Cardiac fibroblast (primary cell): ENCODE measurements at places on chromosomes 7 and 10.

DNA sequence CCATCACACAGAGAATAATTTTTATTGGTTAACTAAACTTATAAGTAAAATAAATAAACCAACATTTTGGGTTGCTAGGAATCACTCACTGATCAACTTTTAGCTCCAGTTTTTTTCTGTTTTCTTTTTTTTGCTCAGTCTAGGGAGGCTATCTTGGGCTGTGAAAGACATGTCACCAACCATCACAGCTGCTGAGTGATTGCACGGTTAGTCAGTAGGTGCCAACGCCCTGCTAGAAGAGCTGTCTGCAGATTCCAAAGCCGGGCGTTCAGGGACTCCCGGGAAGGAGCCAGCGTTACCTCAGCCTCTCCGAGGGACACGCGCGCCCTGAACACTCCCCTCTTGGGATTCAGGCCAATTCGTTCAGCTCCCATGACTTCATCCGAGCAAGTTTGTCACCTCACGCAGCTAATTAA, 604 bp upstream of the STAM start:
- DNase-seq: peak; percentile 82

GRCh38 chr10:12351447-12351846, 2.1 kb downstream of the CAMK1D start:
- DNase-seq: no peak

- DNase-seq: no peak
Measured at GRCh38 chr10:100713049-100713858, 32.1 kb upstream of the PAX2 start.

GRCh38 chr10:25901199-25901598, 32.8 kb upstream of the MYO3A start:
- no peak for DNase-seq

DNA sequence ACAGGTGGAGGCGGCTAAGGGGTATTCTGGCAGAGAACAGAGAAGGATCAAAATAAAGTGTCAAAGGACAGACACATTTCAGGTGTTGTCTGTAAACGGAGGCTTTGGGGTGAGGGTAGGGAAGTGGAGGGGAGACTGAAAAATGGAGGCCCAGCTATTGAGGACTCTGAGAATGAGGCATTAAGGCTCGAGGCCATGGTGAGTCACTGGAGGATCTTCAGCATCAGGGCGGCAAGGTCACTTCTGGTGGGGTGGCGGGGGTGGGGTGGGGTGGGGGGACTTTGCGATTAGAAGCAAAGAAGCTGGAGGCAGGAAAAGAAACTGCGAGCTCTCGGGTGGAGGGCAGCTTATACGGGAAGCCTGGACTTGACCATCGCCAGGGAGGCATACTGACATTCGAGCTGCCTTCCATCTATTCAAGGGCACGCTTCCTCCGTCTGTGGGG, 58.4 kb upstream of the PCGF5 start:
- peak; percentile 26 for DNase-seq

- DNase-seq: peak; percentile 55
Measured at GRCh38 chr10:47374611-47375536, 9.2 kb downstream of the ZNF488 start.

GRCh38 chr7:74625446-74625845, 32.1 kb upstream of the GTF2I start:
- peak; percentile 81 for DNase-seq

DNA sequence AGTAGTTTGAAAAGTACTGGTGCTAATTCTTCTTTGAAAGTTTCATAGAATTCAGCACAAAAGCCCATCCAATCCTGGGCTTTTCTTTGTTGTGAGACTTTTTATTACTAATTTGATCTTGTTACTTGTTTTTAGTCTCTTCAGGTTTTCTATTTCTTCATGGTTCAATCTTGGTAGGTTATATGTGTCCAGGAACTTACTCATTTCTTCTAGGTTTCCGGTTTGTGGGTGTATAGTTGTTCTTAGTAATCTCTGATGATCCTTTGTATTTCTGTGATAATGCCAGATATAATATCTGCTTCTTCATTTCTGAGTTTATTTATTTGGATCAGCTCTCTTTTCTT, 147.5 kb downstream of the RTKN2 start:
- DNase-seq: no peak

DNA sequence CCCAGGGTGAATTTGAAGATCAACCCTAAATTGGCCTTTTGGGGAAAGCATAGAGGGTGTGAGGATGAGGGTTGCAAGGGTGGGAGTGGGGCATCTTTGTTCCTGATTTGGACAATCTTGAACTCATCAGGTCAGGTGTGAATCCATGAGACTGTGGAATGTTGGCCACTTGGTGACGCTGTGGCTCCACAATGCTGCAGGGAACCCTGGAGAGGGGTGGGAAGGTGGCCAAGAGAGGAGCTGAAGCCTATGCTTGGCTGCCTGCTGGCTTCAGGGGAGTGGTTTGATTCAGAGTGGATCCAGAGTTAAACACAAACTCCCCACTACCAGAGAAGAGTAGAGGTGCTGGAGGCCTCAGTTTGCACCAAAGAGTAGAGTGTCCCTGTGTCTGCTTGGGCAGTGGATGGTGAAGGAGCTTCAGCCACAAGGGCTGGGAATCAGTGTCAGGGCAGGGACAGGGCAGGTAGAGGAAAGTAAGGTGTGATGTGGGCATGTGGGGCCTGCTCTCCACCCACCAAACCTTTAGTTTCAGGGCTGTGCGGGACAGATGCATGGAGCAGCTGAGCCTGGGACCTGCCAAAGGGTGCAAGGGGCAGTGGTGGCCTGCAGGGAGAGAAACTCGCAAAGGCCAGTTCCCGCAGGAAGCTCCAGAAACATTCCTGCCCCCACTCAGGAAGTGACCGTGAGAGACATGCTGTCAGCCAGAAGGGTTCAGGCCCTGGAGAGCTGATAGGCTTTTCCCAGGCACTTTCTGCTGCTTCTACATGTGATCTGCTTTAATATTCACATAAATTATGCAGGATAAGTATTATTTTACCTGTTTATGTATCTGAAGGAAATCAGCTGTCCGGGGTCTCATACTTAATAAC, 81.0 kb upstream of the PRSS58 start:
- peak; percentile 3 for DNase-seq

DNA sequence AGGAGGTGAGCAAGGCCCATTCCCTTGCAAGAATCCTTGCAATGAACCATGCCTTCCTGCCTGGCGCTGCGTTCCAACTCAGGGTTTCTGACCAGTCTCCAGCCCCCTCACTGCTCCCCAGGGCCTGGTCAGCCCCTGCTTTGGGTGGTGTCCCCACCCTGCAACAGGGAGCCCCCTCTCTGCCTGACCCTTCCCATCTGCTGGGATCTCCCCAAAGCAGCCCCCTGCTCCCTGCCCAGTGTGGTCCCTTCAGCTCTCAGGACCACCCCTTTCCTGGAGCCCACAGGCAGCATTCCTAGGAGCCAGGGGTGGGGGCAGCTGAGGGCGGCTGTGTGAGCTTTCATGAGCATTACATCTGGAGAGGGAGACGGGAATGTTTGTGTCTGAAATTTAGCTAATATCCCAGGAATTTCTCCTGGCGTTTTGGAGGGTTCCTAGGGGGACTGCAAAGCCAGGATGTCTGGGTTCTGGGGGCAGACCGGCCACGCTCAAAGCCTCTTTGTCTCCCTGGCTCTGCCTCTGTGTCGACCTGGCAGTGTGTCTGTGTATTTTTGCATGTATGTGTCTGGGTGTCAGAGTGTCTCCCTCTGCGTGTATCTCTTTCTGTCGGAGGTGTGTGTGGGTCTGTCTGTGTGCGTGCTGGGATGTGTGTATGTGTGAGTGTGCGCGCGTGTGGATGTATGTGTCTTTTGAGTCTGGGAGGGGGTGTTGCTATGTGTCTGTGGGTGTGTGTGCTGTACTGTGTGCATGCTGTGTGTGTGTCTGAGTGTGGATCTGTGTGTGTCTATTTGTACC, 300.5 kb upstream of the ZMIZ1 start:
- DNase-seq: no peak

DNA sequence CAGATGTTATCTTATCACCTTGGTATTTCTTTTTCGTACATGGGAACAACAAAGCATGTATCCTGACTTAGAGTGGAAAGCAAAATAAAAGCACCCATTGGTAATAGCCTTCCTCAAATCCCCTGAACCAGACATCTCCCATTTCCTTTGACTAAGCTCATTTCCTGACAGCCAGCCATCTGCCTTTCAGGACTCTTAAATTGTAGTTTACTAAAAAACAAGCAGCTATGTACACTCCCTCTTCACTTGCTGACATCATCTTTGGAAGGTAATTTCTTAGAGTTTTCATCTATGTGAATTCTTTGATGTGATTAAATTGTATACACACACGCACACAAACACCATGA, 40.7 kb downstream of the ARL4A start:
- DNase-seq: peak; percentile 78

DNA sequence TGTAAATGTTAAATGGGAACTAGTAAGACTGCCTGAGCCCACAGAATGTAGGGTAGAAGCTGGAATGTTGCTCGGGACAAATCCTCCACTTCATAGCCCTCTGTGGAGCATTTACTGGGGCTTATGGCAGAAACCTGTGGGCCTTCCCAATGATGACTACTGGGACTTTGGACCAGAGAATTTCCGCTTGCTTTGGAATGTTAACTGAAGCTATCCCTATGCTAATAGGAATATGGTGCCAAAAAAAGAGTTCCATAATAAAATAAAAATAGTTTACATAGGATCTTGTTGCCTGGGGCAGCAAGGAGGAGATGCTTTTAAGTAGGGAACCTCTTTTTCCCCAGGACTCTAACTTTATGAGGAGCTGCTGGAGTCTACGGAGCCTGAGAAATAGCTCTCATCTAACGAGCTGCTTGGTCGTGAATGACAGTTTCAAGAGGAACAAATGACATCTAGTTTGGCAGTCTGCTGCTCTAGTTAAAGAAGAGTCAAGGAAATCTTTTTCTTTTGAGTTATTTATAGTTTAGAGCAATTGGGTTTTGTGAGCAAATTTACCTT, 5.7 kb upstream of the DYNC2I1 start:
- DNase-seq: no peak

DNA sequence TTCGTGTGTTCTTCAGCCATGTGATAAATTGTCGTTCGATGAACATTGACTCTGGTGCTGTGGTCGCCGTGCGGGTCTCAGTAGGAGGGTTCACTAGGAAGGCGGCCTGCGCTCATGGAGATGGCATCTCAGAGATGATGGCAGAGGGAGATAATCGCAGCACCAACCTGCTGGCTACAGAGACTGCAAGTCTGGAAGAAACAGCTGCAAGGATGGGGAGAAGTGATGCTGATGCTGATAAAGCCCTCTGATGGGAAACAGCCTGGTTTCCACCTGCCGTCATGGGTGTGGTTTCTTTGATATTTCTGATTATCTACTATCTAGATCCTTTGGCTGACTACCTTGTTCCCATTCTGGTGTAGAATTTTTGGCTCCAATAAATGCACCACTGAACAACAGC, 130.5 kb upstream of the ANKRD30A start:
- DNase-seq: no peak

- peak; percentile 93 for DNase-seq
Measured at GRCh38 chr10:110225756-110226542, 18.5 kb downstream of the MXI1 start.

- no peak for DNase-seq
Measured at GRCh38 chr7:133797818-133798520, 329.2 kb upstream of the LRGUK start.

- DNase-seq: no peak
Measured at GRCh38 chr7:49037346-49038210, 113.2 kb downstream of the CDC14C start.

GRCh38 chr10:47381103-47381395, 3.0 kb downstream of the ZNF488 start:
- DNase-seq: no peak

DNA sequence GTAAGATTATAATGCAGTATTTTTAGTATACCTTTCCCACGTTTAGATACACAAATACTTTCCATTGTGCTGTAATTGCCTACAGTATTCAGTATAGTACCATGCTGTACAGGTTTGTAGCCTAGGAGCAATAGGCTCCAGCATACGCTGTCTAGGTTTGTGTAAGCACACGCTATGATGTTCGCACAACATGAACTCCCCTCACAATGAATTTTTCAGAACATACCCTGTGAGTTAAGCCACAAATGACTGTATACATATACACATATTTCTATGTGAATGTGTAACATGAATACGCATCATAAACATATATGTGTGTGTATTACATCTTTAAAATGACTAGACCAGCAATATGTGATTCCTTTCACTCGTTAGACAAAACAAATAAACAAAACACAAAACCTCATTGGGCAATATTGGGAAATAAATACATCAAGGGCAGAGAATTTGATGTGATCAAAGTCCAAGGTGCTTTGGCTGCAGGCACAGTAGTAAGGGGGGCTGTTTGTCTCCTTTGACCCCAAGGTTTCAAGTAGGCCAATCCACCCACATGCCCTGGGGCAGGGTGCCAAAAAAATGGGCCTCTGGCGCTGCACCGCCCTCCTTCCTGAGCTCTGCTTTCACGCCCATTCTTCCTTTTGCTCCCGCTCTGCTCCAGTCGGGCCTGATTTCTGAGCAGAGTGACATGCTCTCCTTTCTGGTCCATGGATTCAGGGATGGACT, 33.9 kb downstream of the CHN2 start:
- no peak for DNase-seq

GRCh38 chr10:86556532-86556931, 34.9 kb upstream of the WAPL start:
- no peak for DNase-seq

- no peak for DNase-seq
Measured at GRCh38 chr7:114934713-114935112, 12.8 kb downstream of the MDFIC start.

GRCh38 chr7:28626221-28626620, 213.9 kb downstream of the CREB5 start:
- DNase-seq: no peak

DNA sequence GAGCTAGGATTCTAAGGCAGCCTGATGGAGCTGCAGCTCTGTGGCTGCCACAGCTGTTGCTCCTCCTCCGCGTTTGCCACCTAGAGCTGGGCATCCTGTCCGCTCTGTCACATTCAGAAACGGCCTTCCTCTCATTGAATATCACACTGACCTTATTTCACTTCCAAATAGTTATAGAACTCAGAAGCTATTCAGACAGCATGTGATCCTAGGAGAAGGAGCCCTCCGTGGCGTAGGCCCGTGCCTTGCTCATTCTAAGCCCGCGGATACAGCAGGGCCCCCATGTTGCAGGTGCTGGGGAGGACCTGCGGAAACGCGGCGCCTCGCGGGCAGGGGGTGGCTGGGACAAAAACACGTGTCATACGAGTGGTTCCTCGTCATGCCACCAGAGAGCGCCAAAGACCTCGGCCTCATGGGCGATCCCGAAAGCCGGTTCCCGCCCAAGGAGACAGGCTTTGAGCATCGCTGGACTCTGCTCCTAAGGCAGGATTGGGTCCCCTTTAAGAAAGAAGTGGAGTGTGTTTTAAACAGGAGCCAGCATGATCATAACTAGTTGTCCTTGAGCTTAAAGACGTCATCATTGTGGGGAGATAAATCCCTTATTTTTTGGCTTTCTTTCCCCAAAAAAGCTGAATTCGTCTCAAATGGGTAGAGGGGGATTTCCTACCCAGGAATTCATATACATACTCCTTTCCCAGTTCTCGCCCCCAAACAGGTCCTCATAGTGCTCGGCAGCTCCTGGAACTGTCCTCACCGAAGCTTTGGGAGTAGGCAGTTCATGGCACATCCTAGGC, 17.9 kb upstream of the FIGNL1 start:
- DNase-seq: peak; percentile 80

- DNase-seq: peak; percentile 15
Measured at GRCh38 chr10:6269953-6270867, 67.5 kb downstream of the PFKFB3 start.

- no peak for DNase-seq
Measured at GRCh38 chr7:127586346-127586745, 950 bp upstream of the GCC1 start.
